ENCODE measurements at places on chromosomes 11 and 22.
A peak's percentile ranks its signal among the peaks of the same experiment; 100 is the strongest.

- DNase-seq: no peak
Measured at GRCh38 chr11:110077346-110077745, 15.8 kb upstream of the ZC3H12C start.

GRCh38 chr11:124078591-124078990, 36.7 kb upstream of the VWA5A start:
- DNase-seq: no peak

- no peak for DNase-seq
Measured at GRCh38 chr11:124938206-124938765, 2.4 kb upstream of the HEPACAM start.

DNA sequence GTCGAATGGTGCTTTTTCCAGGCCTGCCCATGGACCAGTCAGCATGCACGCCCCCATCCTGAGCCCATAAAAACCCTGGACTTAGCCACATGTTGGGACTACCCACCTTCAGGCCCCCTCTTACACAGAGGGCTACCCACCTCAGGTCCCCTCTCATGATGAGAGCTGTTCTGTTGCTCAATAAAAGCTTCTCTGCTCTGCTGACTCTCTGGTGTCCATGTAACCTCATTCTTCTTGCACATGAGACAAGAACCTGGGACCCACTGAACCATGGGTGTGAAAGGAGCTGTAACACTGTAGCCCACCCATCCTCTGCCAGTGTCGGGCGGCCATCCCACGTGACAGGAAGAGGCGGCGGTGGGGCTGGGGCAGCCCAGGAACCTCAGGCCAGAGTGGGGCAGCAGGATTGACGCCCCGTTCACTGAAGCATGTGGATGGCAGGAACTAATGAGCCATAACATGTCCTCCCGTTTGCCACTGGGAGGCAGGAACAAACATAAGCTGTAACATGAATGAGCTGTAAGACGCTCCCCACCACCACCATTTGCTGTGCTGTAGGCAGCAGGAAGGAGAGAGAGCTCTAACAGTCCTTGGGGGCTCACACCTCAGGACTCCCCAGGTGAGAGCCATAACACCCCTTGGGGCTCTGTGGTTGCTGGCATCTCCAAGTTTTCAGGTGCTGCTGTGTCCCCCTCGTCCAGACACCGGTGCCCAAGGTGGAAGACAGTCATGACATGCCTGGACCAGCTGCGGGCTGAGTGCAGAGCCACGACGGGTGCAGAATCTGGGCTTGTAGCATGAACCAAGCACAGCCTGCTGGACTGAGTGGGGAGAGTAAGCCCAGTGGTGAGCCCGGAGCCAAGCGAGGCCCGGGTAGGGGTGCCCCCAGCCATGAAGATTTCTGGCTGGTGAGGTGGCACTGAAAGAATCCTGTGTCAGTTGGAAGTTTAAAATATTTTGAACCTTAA, 69.4 kb downstream of the MCHR1 start:
- DNase-seq: no peak

DNA sequence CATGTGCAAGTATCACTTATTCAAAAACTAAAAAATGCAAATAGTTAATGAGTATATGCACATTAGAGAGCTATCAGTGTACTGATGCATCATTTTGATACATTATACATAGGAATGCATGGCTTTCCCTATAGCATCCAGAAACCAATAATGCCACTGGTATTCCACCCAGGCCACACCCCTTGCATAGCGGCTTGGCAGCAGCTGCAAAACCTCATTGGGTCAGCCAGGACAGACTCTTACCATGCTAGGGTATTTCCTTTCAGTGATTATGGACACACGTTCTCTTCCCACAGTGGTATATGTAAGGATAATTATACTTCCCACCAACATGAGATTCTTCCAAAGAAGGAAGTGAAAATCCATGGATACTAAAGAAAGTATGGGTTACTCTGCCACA, 145.9 kb upstream of the PITPNB start:
- no peak for DNase-seq

DNA sequence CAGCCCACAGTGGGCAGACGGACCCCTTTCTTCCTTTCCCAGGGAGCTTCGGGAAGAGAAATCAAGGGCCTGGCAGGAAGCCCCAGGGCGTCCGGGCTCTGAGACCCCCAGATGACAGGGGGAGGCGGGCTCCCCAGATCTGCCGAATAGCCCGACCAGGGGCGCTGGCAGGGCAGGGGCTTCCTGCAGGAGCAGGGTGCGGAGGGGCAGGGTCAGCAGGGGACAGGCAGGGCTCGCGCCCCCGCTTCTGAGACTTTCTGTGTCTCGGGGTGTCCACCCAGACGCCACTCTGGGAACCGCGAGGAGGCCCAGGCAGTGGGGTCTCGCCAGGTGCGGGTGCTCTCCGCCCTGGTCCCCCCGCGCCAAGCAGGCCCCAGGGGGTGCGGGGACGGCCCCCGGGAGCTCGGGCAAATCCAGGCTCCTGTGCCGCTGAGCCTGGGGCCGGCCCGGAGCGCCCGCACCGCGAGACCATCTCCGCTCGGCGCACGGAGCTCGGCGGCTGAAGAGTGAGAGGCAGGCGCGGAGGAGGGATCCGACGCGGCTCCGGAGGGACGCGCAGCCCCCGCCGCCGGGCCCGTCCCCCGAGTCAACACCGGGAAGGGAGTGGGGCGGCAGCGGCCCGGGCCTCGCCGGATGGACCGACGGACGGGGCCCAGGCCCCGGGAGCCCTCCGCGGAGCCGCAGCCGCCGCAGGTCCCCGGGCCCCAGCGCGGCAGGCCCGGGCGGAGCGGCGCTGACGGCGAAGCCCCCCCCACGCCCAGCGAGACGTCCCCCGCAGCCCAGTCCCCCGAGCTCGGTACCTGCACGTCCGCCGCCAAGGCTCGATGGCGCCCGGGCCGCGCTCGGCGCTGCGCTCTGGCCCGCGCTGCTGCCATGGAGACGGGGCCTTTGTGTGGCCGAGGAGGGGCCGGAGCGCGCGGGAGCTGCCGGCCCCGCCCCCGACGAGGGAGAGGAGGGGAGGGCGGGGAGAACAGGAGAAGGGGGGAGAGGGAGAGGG, at the start of gene PLXNB2:
PLXNB2 (minus strand) TSS at position 894 of the 997 bp plus-strand sequence. CDS start 17,062 bp downstream, outside the sequence.
- peak; percentile 8 for DNase-seq

GRCh38 chr22:47151490-47151889, 389.0 kb downstream of the TBC1D22A start:
- no peak for DNase-seq

DNA sequence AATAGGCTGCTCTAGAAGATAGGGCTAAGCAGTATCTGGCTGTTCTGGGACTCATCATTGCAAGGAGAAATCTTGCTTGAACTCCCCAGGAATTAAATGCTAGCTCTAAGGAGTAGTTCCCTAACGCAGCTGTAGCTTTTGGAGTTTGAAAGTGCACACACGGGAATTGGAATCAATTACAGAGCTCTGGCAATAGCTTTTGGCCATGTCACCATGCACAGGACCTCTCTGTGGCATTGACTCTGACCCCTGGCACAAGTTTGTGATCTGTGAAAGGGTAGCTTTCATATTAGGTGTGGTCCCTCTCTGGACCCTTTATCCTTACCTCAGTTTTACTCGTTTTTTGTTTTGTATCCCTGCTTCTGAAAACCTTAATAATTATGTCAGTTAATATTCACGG, 121.6 kb downstream of the FAT3 start:
- DNase-seq: no peak

DNA sequence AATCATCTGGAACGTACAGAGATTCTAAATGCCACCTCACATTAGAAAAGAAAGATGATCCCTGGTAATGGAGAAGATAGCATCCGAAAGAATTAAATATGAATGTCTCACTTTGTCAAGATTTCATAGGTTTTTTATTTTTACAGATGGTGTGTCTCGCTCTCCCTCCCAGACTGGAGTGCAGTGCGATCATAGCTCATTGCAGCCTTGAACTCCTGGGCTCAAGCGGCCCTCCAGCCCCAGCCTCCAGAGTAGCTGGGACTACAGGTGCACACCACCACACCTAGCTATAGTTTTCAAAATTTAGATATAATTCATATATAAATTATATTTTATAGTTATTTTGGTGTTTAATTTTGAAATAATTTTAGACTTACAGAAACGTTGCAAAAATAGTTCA, 16.7 kb upstream of the SMTN start:
- no peak for DNase-seq

DNA sequence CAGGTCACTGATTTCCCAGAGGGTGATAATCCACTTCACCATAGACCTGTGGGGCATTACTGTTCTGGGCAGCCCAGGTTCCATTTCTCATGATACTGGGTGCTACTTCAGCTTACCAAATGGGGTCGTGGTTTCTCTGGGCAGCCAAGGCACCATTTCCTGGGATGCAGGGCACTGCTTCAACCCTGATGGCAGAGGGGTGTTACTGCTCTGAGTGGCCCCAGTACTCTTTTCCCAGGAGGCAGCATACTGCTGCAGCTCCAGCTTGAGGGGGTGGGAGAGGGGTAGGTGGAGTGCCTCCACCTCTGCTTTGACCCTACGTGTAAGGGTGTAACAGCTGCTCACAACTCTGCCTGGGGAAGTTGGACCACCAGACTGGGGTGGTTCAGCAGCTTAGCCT, 51.1 kb downstream of the PRMT3 start:
- DNase-seq: no peak

- DNase-seq: no peak
Measured at GRCh38 chr22:36281781-36282327, 28.9 kb downstream of the APOL1 start.

- DNase-seq: no peak
Measured at GRCh38 chr22:47053013-47053725, 290.7 kb downstream of the TBC1D22A start.
